ENCODE measurements at places on chromosomes 13 and 19.

DNA sequence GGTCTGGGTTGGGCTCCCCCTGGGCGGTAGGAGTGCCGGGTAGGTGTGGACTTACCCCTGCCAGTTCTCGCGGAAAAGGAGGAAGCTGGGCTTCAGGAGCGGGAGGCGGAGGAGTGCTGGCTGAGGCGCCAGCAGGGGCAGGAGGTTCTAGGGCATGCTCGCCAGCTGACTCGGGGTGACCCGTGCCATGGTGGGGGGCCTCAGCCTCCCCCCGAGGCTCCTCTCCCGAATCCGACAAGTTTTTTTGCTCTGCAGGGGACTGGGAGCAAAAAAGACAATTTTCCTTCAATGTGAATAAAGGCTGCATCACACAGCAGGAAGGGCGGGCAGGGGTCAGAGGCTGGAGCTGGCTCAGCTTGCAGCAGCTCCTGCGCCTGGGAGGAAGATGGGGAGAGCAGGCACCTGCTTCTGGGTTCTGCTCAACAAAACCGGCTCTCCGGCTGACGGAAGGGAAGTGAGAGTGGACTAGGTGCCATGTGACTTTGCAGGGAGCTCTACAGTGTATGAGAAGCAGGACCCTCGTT lies 26.5 kb downstream of the RANBP3 start:
- DNase-seq = no peak

- no peak for DNase-seq
Observed at GRCh38 chr19:14183741-14184350, 22.1 kb downstream of the ADGRL1 start.

- no peak for DNase-seq
Observed at GRCh38 chr13:83248751-83249150, 633.5 kb downstream of the SLITRK1 start.

GRCh38 chr13:52783943-52784342 lies 44.3 kb upstream of the CNMD start:
- no peak for DNase-seq

GRCh38 chr19:12350890-12351197 lies 14.6 kb downstream of the ZNF442 start:
- no peak for DNase-seq

GRCh38 chr19:54369082-54369687 lies 4.5 kb upstream of the LAIR1 start:
- DNase-seq = no peak

DNA sequence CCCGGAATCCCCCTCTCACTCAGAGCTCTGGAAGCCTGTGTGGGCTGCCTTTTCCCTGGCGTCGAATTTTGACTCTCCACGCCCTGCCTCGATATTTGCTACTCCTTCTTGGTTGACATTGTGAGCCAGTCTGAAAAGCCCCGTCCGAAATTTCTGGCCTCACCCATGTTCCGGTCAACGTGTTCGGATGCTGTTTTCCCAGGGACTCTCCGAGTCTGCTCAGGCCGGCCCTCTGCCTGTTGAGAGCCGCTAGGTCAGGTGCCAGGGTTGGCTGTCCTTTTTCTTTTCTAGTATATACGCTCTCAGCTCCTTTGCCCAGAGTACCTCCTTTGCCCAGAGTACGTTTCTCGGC lies 6.8 kb upstream of the DGKH start:
- no peak for DNase-seq

- no peak for DNase-seq
Observed at GRCh38 chr13:20415694-20416107, 110.0 kb downstream of the CRYL1 start.

DNA sequence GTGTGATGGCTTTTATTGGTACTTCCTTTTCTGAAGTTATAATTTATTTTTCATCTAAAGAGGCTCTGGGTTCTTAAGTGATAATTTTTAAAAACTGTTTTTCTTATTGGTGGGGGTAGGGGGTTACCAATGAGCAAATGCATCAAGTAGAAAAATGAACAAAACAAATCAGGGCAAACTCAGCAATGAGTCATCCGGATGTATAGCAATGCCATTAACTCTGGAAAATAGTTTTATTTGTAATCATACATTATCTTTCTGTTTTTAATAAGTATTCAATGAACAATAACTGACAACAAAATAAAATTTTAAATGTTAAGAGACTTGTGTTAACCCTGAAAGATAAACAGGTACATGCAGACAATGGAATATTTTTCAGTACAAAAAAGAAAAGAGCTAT lies 67.6 kb downstream of the UFM1 start:
- DNase-seq = no peak

DNA sequence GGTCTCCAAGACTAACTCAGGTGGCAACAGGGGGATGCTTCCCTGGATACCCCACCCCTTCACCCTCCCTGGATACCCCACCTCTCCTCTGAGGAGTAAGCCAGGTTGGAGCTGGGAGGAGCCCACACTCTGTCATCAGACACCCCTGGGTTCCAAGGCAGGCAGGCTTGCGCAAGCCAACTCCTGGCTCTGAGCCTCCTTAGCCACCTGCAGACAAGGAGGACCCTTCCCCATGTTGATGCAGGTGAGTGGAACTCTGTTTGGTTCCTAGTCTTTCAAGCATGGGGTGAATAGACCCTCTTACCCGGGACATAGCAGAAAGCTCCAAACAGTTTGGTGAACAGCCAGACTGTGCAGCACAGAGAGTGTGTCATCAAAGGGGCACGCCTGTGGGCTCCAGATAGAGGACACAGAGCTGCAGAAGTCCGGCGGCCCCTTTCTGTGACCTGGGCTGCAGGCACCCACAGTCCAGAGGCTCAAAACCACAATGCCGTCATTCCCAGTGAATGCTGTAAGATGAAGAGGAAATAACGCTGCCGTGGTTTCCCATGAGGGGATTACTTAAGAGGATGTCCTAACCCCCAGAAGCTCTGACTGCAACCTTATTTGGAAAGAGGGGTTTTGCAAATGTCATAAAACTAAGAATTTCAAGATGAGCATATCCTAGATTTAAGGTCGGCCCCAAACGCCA lies 12.1 kb upstream of the HAS1 start:
- no peak for DNase-seq

GRCh38 chr13:20565115-20565736 lies 1.7 kb upstream of the IFT88 start:
- DNase-seq = no peak

GRCh38 chr19:48656840-48657474 lies 11.0 kb upstream of the CA11 start:
- no peak for DNase-seq

DNA sequence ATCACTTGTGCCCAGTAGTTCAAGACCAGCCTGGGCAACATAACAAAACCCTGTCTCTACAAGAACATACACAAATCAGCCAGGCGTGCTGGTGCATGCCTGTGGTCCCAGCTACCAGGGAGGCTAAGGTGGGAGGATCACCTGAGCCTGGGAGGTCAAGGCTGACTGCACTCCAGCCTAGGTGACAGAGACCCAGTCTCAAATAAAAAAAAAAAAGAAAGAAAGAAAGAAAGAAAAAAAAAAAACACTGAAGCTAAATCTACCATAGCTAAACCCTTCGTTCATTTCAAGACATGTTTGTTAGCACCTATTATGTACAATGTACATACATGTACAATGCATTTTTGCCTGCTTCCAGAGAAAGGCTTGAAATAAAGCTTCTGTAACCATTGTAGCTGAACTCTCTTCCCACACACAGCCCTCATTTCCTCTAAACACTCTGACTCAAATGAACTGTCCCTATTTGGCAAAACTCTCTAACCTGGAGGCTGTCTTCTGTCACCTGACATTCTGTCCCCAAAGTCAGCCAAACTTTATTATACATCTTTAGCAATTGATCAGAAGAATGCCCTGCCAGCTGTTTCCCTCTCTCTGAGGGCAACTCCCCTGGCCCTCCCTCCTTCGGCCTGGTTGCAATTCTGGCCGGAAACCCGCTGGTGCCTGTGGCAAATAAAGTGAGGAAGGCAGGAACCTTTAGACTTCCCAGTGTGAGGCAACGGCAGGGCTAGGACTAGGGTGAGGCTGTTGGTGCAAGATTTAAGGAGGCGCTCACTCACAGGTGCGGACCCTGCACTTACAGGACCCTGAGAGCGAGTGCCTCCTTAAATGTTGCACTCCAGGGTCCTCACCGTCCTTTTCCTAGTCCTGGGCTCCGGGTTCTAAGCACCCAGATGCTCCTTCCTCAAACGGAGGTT lies 1.8 kb downstream of the ETHE1 start:
- no peak for DNase-seq

GRCh38 chr13:75798353-75799255 lies 162.5 kb downstream of the LMO7 start:
- DNase-seq = no peak

DNA sequence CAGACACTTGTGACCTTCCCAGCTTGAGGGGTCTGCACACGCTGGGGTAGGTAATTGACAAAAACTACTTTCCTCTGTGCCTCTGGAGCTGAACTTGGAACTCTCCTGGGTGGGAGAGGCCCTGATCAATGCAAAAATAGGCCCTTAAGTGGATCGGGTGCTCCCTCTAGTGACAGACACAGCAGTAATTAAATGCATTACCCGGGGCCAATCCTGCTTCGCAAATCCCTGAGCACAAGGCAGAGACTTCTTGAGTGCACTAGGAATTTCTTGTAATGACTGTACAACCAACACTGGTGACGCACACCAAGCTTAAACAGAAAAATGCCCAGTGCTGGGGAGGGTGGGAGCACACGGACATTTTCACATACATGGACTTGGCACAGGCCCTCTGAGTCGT lies 10.6 kb upstream of the UBE2S start:
- no peak for DNase-seq

GRCh38 chr19:4529924-4530522 lies 5.0 kb downstream of the PLIN5 start:
- no peak for DNase-seq

DNA sequence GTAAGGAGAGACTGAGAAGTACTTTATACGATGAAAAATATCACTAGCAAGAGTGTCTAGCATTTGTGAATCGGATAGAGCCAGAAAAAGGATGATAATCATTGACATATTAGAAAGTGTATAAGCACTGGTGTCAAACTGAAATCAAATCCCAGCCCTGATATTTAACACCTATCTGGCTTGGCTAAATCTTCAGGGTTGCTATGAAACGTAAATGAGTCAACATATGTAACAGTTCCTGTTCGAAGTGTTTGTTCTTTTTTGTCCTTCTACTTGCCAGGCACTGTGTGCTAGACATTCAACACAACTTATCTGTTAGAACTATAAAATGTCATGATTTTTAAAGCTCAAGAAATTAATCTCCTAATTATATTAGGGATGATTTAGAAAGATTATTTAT lies 40.8 kb downstream of the SERPINE3 start:
- no peak for DNase-seq

DNA sequence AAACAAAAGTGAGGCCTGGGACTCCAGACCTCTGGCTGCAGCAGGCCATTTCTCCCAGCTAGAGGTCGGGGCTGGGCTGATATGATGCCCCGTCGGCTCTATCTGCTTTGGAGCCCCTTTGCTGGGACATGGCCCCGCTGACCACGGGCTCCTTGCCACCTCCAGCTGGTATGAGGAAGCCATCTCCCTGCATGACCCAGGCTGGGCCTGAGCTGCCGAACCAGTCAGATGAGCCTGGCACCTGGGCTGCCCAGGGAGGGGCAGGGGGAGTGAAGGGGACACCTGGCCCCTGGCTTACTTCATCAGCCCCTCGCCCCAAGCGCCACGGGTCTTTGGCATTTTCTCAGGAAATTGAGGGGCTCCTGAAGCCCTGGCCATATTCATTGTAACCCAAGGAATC lies 7.8 kb downstream of the ZSWIM4 start:
- no peak for DNase-seq

DNA sequence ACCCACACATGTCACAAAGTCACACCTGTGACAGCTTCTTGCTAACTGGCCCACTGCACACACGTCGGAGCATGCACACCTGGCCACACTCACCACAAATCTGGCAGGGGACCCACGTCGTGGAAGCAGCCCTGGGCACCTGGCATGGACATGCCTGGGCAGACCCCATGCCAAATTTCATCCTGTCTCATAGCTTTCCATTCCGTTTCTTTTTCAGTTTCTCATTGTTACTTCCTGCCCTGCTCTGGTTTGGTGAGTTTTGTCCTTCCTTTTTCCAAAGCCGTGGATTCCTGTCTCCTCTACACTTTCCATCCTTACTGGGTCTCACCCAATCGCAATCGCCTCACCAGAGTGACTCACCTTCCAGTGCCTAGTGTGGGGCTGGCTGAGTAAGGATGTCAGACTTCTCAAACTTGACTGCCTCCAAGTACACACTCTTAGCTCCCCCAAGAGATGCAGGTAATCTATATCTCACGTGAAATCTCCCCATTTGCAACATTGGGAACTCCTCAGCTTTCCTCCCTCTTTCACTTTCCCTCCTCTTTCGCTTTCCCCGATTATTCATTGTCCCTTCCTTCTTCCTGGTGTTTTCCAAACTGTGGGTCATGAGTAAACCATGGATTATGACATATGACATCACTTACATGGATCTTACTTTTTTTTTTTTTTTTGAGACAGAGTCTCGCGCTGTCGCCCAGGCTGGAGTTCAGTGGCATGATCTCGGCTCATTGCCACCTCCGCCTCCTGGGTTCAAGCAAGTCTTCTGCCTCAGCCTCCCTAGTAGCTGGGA lies 1.6 kb upstream of the BBC3 start:
- no peak for DNase-seq

- DNase-seq = no peak
Observed at GRCh38 chr13:24006520-24007248, 109.4 kb upstream of the C1QTNF9B start.

GRCh38 chr13:49443357-49443703 lies 534 bp downstream of the CAB39L start:
- no peak for DNase-seq

GRCh38 chr19:51158474-51159129 lies 16.5 kb downstream of the SIGLEC7 start:
- no peak for DNase-seq

- DNase-seq = no peak
Observed at GRCh38 chr19:16203256-16204004, 5.7 kb downstream of the AP1M1 start.

DNA sequence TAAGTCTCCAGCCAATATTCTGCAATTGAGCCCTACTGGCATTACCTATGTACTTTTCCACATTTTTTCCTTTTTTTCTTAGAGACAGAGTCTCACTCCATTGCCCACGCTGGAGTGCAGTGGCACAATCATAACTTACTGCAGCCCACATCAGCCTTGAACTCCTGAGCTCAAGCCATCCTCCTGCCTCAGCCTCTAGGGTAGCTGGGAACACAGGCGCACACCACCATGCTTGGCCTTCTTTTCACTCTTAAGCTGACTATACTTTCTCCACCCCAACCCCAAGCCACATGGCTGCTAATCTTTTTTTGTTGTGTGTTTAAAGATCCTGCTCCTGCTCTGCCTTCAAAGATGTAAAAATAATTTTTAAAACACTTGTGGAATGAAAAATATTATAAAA lies 1.6 kb upstream of the LATS2 start:
- DNase-seq = no peak

Measured in esophagus squamous epithelium (tissue), 5 donors.